Immature natural killer cell (primary cell): ENCODE measurements at places on chromosomes 12 and 14. TPM values are rescaled to one million over a fixed set of nuclear protein-coding genes. Genes with fewer than 3 reads are reported as not detected.
A peak's percentile ranks its signal among the peaks of the same experiment; 100 is the strongest.

Gene C14orf132
- polyA plus RNA-seq, result not detected

Gene FERMT2
- polyA plus RNA-seq, result not detected

Gene CACNA2D4
- 9.1 TPM for polyA plus RNA-seq

Gene TCL1B
- not detected for polyA plus RNA-seq

Gene SLC10A1
- not detected for polyA plus RNA-seq

DNA sequence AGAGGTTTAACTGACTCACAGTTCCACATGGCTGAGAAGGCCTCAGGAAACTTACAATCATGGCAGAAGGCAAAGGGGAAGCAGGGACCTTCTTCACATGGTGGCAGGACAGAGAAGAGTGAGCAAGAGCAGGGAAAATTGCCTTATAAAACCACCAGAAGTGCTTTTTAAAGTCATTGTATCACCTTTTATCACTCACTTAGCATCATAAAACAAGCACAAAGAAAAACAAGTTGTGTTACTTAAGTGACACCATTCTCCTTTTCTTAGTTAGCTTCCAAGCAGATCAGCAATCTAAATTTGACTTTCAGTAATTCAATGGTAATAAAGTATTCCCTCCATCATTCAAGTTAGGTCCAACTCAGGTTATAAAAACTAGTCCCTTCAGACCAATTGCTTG, 28.5 kb downstream of the OSBPL8 start:
- H3K27me3 ChIP-seq, result no peaks in the 10 kb centered on the region
- no peak for DNase-seq
- no peak overlapping the region for H3K27ac ChIP-seq
- no peak overlapping the region for H3K4me3 ChIP-seq

DNA sequence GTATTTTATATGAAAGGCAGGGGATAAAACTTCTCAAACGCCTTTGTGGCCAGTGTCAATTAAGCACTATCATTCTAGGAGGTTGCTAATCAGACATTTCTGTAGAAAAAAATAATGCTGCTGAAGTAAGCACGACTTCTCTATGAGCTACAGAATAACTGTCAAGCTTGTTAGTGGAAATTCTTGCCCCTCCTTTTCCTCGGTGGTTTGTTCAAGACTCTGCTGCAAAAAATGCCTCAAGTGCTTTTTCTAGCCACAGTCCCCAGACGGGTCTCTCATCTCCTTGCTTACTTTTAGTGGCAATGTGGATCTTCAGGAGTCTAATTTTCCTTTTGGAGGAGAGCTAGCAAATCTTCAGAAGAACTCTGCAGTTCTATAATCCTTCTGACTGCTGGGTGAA, 452.0 kb downstream of the FUT8 start:
- peaks cover 31% of the 10 kb centered on the region for H3K4me1 ChIP-seq
- H3K27me3 ChIP-seq, result peaks cover 5% of the 10 kb centered on the region
- DNase-seq, result no peak
- peak overlapping the region; percentile 11 for H3K4me3 ChIP-seq
- H3K36me3 ChIP-seq, result no peaks in the 10 kb centered on the region

DNA sequence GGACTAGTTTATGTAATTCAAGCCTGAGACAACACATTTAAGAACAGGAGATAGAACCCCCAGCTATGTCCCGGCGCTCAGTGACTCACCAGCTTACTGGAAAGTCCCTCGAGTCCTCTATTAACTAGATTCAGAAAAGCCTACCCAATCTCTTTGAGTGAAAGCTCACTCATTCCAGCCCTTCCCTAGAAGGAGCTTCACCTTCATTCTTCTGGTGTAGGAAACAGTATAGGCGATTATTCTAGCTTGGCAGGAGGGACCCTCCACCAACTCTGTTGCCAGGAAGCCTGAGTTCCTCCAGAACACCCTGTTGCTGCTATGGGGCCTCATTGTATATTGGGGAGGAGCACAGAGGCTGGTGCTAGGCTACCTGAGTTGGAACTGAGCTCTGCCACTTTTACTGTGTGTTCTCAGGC, 57.2 kb upstream of the AEBP2 start:
- DNase-seq, result no peak
- H3K4me3 ChIP-seq, result no peak overlapping the region

- peaks cover 2% of the 10 kb centered on the region for H3K27me3 ChIP-seq
- no peak overlapping the region for H3K4me3 ChIP-seq
- H3K4me1 ChIP-seq, result no peaks in the 10 kb centered on the region
- H3K36me3 ChIP-seq, result no peaks in the 10 kb centered on the region
These were observed 1005.5 kb downstream of the VRK1 start for GRCh38 chr14:97802430-97803373.

DNA sequence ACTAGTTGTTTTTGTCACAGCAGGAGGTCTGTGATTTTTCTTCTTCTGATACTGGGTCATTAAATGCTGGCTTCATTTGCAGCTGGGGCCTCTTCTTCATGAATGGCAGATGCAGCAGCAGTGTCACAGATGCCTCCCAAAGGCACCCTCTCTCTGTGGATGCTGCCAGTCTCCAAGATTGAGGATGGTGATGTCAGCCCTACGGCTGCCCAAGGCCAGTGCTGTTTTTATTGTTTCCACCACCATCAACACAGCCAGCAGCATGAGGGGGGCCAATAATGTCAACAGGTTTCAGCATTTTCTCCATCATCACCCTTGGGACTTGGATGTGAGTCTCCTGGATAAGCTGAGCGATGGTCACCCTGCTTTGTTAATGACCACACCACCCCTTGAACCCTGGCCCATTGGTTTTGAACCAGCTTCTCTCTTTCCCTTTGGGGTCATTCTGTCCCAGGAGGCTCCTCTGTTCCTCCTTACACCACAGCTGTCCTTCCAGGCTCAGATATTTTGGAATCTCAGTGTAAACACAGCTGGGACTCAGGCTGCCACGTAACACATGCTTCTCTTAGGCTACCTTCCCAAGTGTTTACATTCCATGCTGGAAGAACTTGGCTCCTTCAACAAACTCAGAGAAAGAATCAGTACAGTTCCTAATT, 151.7 kb upstream of the DDHD1 start:
- no peak overlapping the region for H3K4me3 ChIP-seq
- H3K27me3 ChIP-seq, result no peaks in the 10 kb centered on the region
- no peak overlapping the region for H3K27ac ChIP-seq

GRCh38 chr14:104201063-104201462, 62.7 kb downstream of the KIF26A start:
- no peak for DNase-seq
- H3K27ac ChIP-seq, result no peak overlapping the region
- H3K4me3 ChIP-seq, result no peak overlapping the region
- no peaks in the 10 kb centered on the region for H3K36me3 ChIP-seq
- H3K4me1 ChIP-seq, result no peaks in the 10 kb centered on the region

DNA sequence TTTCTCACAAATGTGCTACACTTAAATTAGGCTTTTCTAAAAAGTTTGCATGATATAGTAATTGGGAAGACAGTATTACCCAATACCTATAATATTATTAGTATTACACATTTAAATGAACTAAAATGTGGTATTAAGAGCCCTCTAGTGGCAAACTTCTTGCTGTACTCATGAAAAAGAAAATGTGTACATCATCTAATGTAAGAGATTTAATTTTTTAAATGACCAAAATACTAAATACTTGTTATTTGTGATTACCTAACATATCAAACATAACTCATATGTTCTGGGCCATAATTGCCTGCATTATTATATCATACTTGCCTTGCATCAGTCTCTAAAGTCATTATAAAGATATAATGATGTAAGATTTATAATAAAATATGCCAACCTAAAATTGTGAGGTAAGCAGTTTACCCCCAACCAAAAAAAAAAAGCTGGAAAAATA, 64.2 kb downstream of the DNAI7 start:
- H3K27me3 ChIP-seq, result peaks cover 3% of the 10 kb centered on the region
- no peak overlapping the region for H3K27ac ChIP-seq
- no peaks in the 10 kb centered on the region for H3K36me3 ChIP-seq
- DNase-seq, result peak; percentile 42
- no peaks in the 10 kb centered on the region for H3K4me1 ChIP-seq

- H3K4me1 ChIP-seq, result peaks cover 89% of the 10 kb centered on the region
- peak; percentile 89 for DNase-seq
These were observed at the start of gene BIN2 for GRCh38 chr12:51323966-51324895. Gene BIN2 (minus strand): TSS chr12:51324174. CDS start chr12:51324102, 72 bp downstream.
